ENCODE measurements at places on chromosomes 4 and X.

- no peak overlapping the region for H3K4me3 ChIP-seq
- DNase-seq: no peak
- no peaks in the 10 kb centered on the region for H3K4me1 ChIP-seq
- H3K27ac ChIP-seq: no peak overlapping the region
These were observed 121.9 kb downstream of the GLRA3 start for GRCh38 chr4:174707051-174707676.

- H3K4me1 ChIP-seq: peaks cover 3% of the 10 kb centered on the region
- no peaks in the 10 kb centered on the region for H3K36me3 ChIP-seq
- peaks cover 23% of the 10 kb centered on the region for H3K27me3 ChIP-seq
- no peak overlapping the region for H3K27ac ChIP-seq
- H3K4me3 ChIP-seq: no peak overlapping the region
- DNase-seq: no peak
These were observed 113.2 kb downstream of the CRLF2 start for GRCh38 chrX:1099146-1099770.

- no peaks in the 10 kb centered on the region for H3K36me3 ChIP-seq
- H3K4me3 ChIP-seq: peak overlapping the region; percentile 88
- peak; percentile 54 for DNase-seq
- no peaks in the 10 kb centered on the region for H3K27me3 ChIP-seq
- peak overlapping the region; percentile 93 for H3K27ac ChIP-seq
These were observed 8.6 kb upstream of the ZNF157 start for GRCh38 chrX:47361538-47362511.

DNA sequence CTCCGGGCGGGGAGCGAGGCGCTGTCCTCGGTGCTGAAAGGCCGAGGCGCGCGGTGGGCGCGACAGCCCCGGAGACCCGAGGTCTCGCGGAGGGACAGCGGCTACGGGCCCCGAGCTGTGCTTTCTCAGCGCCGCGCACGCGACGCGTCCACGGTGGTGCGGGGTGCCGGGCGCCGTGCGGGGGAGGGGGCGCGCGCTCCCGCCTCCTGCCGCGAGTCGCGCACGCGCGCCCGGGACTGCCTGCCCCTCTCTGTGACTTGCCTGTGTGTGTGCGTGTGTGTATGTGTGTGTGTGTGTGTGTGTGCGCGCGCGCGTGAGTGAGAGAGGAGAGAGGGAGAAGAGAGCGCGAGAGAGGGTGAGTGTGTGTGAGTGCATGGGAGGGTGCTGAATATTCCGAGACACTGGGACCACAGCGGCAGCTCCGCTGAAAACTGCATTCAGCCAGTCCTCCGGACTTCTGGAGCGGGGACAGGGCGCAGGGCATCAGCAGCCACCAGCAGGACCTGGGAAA lies at the start of gene GRIA2:
GRIA2 (plus strand) TSS at position 358 of the 511 bp plus-strand sequence. CDS start 315 bp downstream, outside the sequence.
- H3K4me1 ChIP-seq: peaks cover 30% of the 10 kb centered on the region
- no peaks in the 10 kb centered on the region for H3K36me3 ChIP-seq
- H3K27me3 ChIP-seq: peaks cover 75% of the 10 kb centered on the region
- peak; percentile 85 for DNase-seq
- H3K27ac ChIP-seq: no peak within 1 kb of the TSS

DNA sequence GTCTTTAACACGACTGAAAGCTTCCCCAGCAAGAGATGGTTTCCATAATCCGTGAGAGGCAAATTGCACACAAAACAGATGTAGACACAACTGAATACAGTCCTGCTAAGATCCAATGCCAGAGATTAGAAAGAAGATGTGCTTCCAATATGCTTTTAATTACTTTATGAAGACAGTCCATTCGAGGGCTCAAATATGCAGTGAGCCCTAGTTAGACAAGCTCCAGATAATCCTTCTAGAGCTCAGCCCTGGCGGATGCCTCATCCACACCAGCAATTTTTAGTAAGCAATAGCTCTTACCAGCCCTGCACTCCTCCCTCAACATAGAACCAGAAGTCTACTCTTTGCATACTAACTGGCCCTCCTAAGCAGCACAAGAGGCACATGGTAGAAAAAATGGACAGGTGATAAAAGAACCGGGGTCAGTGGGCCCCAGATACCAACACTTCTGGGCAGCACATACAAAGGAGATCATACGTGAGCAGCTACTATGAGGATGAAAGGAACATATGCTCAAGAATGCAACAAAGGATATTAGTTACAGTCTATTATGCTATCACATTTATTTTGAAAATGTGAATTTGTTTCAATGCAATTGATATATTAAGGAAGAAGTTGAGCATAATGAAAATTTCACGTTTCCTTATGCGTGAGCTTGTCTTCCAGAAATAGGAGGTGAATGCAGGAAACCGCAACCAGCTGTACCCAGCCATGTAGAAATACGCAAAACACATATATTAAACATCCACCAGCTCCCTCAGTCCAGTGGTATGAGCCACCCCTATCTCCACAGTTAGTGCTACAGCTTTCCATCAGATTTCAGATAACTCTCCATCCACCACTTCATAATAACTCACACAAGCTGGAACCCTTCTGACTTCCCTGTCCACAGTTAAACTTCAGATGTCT lies 34.3 kb downstream of the GPC4 start:
- H3K36me3 ChIP-seq: no peaks in the 10 kb centered on the region

DNA sequence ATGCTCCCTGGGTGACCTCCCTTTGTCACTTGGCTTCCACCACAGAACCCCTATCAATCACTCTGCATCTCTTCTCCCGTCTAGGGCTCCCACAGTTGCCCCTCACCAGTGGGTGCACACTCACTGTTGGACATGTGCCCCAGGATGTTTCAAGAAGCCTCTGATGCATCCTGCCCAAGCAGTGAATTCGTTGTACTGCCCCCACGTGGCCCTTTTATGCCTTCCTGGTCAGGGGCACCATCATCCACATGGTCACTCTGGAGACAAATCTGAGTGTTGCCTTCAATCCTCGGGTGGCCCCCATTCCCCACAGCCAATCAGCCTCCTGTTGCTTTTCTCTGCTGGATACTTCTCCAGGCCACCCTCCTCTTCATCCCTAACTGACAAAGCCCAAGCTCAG lies 12.2 kb downstream of the ITIH6 start:
- DNase-seq: no peak
- H3K27me3 ChIP-seq: no peaks in the 10 kb centered on the region
- peak overlapping the region; percentile 74 for H3K27ac ChIP-seq

GRCh38 chr4:75940692-75941253 lies at the start of gene NAAA:
Gene NAAA (minus strand): TSS chr4:75941013. CDS start chr4:75940949, 64 bp downstream.
- H3K27me3 ChIP-seq: no peaks in the 10 kb centered on the region
- peak within 1 kb of the TSS; percentile 92 for H3K4me3 ChIP-seq
- peaks cover 14% of the 10 kb centered on the region for H3K4me1 ChIP-seq
- peak within 1 kb of the TSS; percentile 16 for H3K27ac ChIP-seq
- peak; percentile 60 for DNase-seq

DNA sequence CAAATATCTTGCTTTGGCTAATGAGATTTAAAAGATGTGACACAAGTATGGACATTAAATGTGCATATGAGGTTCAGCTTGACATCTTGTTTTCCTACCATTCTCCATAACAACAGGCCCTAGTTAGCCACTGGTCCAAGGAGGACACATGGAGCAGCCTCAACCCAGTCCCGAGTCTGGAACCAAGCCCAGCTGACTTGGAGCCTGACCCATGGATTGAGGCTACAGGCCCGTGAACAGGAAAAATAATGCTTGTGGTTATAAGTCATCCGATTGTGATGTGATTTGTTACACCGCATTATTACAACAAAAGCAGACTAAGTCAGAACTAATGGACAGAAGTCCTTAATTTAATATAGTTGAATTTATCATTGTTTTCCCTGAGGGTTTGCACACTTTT lies 123.2 kb upstream of the BANK1 start:
- no peaks in the 10 kb centered on the region for H3K36me3 ChIP-seq
- H3K4me3 ChIP-seq: no peak overlapping the region
- H3K27ac ChIP-seq: no peak overlapping the region
- H3K27me3 ChIP-seq: no peaks in the 10 kb centered on the region
- no peak for DNase-seq
- H3K4me1 ChIP-seq: no peaks in the 10 kb centered on the region

- H3K36me3 ChIP-seq: peaks cover 21% of the 10 kb centered on the region
- no peak overlapping the region for H3K27ac ChIP-seq
- H3K4me1 ChIP-seq: peaks cover 5% of the 10 kb centered on the region
- H3K4me3 ChIP-seq: no peak overlapping the region
These were observed 601 bp upstream of the FGFBP2 start for GRCh38 chr4:15963576-15963975.

DNA sequence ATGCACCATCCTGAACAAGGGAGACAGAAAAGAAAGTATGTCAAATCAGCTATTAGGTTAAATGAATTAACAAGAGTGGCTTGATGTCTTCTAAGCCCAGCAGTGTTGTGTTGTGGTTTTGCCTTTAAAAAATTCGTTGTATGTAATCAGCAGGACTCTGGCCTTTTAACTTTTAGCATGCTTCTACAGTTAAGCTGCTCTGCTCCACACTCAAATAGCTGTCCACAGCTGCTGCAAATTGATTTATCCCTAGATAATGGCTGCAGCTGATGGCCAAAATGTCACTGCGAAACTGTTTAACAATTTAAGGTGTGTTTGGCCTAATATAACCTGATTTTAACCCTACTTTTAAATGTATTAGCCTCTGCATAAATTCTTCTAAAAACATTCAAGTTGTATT lies 85.8 kb downstream of the CXXC4 start:
- H3K4me3 ChIP-seq: no peak overlapping the region
- H3K27ac ChIP-seq: no peak overlapping the region
- H3K36me3 ChIP-seq: no peaks in the 10 kb centered on the region
- H3K4me1 ChIP-seq: peaks cover 23% of the 10 kb centered on the region
- no peak for DNase-seq

DNA sequence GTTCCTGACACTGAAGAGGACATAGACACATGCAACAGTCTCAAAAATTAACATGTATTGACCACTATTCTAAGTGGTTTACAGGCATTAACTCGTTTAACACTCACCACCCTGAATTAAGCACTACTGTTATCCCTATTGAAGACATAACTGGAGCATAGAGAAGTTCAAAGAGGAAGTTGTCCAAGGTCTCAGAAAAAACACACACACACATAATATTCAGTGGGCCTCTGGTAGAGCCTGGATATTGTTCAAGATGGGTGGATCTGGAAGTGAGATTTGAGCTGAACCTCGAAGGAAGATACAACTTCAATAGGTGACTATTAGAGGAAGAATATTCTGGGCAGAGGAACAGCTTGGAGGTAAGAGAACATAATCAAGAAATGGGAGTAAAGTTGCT lies 334.9 kb downstream of the HNRNPD start:
- DNase-seq: no peak
- peaks cover 6% of the 10 kb centered on the region for H3K4me1 ChIP-seq
- H3K36me3 ChIP-seq: no peaks in the 10 kb centered on the region
- peaks cover 77% of the 10 kb centered on the region for H3K27me3 ChIP-seq
- no peak overlapping the region for H3K27ac ChIP-seq

GRCh38 chr4:22356987-22357596 lies 158.8 kb downstream of the ADGRA3 start:
- no peaks in the 10 kb centered on the region for H3K27me3 ChIP-seq
- no peak overlapping the region for H3K4me3 ChIP-seq
- DNase-seq: no peak
- no peak overlapping the region for H3K27ac ChIP-seq
- H3K4me1 ChIP-seq: no peaks in the 10 kb centered on the region
- H3K36me3 ChIP-seq: peaks cover 18% of the 10 kb centered on the region

DNA sequence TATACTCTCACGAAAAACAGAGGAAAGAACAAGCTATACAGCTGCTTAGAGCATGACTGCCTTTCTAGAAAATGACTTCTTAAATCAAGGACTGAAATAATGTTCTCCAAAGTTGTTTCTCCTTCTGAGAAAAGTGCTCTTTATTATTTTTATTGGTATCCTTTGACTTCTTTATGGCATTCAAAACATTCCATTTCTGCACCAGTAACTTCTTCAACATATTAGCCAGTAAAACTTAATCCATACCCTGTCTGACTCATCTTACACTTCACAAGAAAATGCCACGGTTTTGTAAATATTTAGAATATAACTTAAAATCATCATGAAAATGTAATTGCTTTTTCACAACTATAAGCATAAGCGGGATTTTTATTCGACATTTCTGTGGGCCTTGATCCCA lies 180.4 kb downstream of the NR3C2 start:
- DNase-seq: no peak
- no peaks in the 10 kb centered on the region for H3K36me3 ChIP-seq
- H3K27me3 ChIP-seq: no peaks in the 10 kb centered on the region

DNA sequence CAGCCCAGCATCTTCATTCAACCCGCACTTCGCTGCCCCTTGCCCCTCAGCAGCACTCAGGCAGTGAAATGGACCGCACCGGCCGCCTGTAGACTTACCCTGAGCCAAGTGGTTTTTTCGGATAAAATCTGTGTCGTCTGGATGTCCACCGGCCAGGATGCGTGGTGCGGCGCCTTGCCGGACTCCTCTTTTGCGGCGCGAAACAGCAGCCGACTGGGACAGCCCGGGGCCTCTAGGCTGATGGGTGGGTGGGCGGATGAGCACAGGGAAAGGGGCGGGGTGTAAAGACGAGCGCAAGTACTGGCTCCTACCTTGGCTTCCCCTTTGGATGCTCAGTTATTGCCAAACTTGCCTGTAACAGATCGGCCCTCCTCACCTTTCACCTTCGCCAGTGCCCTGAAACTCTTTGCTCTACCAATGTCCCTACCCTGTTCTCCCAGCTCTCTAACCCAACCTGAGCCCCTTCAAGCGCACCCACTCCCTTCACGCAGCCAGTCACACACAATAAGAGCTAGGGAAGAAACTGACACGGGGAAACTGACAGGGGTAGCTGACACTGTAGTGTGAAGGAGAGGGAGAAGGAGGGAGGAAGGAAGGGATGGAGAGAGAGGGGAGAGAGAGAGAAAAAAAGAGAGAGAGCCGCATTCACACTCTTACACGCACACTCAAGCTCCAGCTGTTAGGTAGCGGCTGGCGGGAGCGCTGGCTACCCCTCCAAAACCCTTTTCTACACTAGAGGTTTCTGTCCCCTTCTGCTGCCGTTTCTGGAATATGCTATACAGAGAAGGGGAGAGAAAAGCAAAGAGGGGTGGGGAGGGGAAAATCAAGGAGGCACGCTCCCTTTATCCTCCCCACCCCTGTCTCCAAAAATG lies 559 bp downstream of the TRPC5 start:
- no peaks in the 10 kb centered on the region for H3K36me3 ChIP-seq
- H3K27ac ChIP-seq: no peak overlapping the region
- peak overlapping the region; percentile 78 for H3K4me3 ChIP-seq
- H3K27me3 ChIP-seq: peaks cover 92% of the 10 kb centered on the region
- DNase-seq: peak; percentile 18

- no peaks in the 10 kb centered on the region for H3K27me3 ChIP-seq
- H3K4me1 ChIP-seq: no peaks in the 10 kb centered on the region
- DNase-seq: no peak
- H3K36me3 ChIP-seq: peaks cover 6% of the 10 kb centered on the region
These were observed 31.7 kb upstream of the MSANTD1 start for GRCh38 chr4:3217266-3217665.

Measured in neural crest cell (in vitro differentiated cells).